ENCODE measurements at places on chromosomes 12 and 14.
A peak's percentile ranks its signal among the peaks of the same experiment; 100 is the strongest.

DNA sequence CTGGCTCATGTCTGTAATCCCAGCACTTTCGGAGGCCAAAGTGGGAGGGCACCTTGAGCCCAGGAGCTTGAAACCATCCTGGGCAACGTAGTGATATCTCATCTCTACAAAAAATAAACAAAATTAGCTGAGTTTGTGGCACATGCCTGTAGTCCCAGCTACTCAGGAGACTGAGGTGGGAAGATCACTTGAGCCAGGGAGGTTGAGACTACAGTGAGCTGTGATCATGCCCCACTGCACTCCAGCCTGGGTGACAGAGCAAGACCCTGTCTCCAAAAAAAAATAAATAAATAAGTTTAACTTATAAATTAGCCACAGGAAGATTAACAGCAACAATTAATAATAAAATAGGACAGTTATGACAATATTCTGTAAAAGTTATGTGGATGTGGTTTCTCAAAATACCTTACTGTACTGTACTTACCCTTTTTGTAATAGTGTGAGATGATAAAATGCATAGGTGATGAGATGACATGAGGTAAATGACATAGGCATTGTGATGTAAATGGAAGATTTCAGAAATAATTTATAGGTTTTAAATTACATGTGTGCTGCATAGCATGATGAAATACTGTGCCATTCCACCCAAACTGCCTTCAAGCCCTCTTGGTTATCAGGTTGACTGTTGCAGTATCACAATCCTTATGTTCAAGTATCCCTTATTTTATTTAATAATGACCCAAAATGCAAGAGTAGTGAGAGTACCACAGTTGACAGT lies 22.0 kb downstream of the USP15 start:
- DNase-seq: no peak

DNA sequence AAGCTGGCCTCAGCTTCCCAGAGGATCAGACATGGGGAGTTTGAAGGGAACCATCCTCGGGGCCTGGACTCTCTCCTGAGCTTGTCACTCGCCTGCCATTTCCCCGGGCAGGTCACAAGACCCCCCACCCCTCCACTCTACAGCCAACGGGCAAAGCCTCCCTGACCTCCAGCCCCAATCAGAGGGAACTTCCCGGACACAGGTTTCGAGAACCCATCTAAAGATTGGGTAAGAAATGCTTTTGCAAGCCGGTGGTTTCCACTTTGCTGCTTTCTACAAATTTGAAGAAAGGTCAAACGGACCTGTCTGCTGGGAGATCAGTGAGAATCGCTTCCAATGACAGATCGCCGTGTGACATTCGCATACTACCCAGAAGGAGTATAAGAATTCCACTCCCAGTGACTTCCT lies 89.6 kb downstream of the SCARB1 start:
- DNase-seq: no peak

GRCh38 chr12:53626702-53627169 lies 554 bp upstream of the ATF7 start:
- DNase-seq: no peak

DNA sequence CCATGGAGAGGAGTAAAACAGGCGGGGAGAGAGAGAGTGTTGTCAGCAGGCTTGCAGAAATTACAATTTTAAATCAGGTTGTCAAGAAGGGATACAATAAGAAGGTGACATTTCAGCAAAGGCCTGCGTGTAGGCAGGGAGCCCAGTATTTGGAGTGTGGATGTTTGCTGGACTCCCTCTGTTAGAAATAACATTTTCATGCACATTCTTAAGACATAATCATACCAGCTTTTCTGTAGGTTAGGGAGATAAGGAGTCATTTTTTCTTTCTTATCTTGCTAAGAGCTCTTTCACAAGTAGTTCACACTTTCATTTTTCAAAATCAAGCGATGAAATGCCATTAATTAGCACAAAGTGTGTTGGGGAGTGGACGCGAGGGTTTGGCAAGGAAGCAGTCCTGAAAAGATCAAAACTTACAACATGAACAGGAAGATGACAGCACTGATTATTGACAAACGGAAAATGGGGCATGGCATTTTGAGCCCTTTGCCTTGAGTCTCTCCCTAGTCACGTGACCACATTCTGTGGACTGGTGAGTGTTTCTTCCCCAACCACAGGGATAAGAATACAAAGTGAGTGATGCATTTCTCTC lies 160.2 kb downstream of the DAD1 start:
- DNase-seq: no peak

- no peak for DNase-seq
These were observed 215.2 kb upstream of the SSTR1 start for GRCh38 chr14:37992499-37992898.

DNA sequence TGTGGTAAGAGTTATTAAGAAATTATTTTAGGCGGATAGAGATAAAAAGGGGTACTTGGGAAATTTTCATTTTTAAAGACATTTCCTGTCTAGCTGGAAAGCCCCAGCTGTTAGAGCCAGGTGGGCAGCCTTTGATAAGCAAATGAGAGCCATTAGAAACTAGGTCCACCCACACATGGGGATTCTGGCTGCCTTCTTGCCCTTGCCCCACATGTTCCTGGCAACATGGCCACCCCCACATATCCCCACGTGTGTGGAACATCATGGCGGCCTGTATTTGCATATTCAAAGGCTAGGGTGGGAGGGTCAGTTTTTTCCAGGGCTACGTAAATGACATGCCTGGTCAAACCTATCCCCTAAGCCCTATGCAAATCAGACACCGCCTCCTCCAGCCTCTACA lies 1382.1 kb downstream of the AACS start:
- no peak for DNase-seq

GRCh38 chr14:47676315-47676617 lies 861 bp upstream of the MDGA2 start:
- DNase-seq: no peak

GRCh38 chr14:67574156-67574555 lies 25.9 kb downstream of the PIGH start:
- DNase-seq: no peak

DNA sequence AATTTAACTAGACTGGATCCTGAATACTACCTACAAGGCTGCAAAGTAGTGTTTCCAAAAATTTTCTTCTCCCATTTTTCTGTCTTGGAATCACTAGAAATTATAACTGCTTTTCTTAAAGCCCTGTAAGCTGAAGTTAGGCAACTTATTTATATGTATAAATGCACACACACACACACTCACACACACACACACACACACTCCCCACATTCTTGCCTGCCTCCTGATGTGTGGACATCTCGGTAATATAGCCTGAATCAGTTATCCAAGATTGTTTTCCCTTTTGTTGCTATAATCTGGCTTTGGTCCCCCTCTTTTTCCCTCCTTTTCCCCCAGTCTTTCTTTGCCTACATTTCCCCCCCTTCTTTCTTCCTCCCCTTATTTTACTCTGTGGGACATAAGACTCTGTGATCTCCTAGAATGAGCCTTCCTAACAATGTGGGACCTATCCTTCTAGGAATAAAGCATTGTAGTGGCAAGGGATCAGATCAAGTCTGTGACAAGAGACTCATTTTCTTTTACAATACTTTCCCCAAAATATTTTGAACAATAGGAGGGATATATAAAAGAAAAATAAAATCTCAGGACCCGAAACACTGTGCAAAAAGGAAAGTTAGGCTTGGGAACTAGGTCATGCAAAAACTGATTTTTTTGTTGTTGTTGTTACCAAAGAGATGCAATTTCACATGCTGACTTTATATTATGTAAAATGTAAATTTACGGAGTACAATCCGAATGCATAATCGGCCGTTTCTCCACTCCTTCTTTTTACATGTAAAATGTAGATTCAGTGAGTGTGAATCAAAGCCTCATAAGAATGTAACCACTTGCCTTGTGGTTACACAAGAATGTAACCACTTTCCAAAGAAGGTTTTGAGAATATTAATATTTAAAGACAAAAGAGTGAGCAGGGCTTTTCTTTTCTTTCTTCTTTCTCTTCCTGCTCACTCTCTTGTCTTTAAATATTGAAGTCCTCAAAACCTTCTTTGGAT lies 26.3 kb upstream of the CD69 start:
- no peak for DNase-seq

DNA sequence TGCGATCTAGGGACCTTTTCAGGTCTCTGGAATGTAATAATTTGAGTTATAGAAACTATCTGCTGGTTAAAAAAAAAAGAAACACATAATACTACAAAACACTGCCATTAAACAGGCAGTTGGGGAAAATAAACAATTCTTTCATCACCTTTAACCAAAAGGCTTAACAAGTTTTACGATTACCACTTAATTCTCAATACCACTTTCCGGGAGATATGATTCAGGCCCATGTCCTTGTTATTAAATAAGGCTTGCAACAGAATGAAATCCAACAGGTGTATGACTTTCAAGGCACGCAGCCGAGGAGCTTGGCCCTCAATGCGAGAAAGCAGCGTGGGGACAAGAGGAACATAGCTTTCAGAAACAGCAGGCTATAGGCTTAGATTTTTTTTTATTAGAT lies 5.6 kb upstream of the GLRX5 start:
- no peak for DNase-seq

DNA sequence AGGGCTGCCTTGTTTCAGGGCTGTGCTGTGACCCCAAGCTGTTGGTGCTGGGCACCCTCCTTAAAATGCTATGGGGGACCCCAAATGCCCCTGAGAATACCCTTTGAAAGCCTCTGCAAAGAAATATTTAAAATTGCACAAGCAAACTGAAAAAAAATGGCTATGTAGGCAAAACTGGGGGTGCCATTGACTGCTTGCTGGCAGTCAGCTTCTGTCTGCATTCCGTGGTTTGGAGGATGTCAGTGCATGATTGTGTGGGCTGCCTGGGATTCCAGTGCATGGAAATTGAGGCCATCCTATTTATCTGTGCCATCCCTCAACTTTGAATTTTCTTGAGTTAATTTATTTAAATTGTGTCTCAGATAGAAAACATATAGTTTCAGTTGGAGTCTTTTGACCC lies 113.7 kb upstream of the RTL1 start:
- no peak for DNase-seq

DNA sequence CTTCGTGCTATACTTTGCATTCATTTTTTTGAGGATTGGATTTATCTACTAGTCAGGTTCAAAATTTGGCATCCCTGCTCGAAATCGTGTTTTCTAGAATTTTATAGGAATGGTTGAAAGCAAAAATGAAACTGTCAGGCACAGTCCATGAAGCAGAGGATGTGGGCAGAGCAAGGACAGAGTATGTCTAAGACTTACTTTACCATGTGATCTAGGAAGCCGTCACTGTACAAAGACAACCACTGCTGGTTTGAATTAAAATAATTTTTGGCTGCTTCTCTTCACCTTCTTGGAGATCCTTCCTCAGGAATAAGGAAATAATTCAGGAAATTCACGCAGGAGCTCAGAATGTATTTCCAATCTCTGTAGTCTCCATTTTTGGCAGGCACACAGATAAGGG lies 31.6 kb upstream of the SGPP1 start:
- no peak for DNase-seq

GRCh38 chr14:41606282-41606531 lies 469 bp upstream of the LRFN5 start:
- no peak for DNase-seq

- DNase-seq: peak; percentile 49
These were observed 45.3 kb downstream of the SMUG1 start for GRCh38 chr12:54143412-54143986.

- no peak for DNase-seq
These were observed 20.1 kb upstream of the AKAP5 start for GRCh38 chr14:64444984-64445845.

GRCh38 chr14:103867523-103867953 lies 20.2 kb upstream of the PPP1R13B start:
- DNase-seq: no peak

DNA sequence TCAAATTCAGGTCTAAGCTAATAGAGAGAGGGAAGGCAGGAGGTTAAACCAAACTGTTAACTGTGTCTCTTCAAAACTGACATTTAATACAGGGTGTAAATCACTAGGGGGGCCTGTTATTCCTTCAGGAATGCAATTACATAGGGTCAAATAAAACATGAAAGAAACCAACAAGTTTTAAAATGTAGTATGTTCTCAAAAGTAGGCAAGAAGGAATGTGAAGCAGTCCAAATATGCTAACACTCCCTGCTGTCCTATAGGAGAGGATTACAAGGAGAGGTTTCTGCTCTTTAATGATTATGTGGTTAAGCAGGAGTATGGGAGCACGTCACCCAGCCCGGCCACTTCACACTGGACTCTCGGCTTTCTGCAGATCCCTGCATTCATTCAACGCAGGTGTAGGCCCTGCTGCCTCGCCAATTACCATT lies 42.5 kb upstream of the BMP4 start:
- peak; percentile 34 for DNase-seq

- DNase-seq: no peak
These were observed 105.7 kb downstream of the PDE3A start for GRCh38 chr12:20474016-20474415.

GRCh38 chr12:106195621-106196027 lies 52.2 kb downstream of the CKAP4 start:
- no peak for DNase-seq

DNA sequence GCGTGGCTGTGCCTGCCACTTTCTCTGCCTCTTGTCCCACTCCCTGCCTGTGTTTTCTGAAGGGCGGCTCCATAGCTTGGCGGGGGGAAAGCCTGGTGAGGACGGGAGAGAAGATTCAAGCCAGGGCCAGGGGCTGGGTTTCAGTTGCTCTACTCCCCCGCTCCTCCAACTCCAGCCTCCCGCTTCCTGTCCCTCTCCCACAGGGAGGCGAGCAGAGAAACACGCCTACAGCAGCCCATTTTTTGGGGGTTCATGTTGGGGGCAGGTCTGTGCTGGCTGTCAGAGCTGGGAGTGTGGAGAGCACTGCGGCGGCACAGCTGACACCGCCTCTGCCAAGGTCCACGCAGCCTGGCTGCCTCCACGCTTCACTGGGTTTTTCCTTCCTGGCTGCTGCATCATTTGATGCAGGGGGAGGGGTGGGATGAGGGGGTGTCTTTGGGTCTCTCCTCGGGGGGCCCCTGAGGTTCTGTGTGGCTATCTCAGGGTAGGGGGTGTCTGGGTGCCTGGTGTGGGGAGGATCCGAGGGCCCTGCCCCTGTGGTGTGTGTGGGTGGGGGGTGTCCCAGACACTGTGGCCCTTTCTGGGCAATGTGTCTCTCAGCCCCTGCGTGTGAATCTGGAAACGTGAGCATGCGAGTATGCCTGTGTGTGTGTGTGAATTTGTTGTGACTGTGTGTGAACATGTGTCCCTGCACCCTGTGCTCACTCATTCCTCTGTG lies 10.7 kb upstream of the KRT80 start:
- DNase-seq: no peak

DNA sequence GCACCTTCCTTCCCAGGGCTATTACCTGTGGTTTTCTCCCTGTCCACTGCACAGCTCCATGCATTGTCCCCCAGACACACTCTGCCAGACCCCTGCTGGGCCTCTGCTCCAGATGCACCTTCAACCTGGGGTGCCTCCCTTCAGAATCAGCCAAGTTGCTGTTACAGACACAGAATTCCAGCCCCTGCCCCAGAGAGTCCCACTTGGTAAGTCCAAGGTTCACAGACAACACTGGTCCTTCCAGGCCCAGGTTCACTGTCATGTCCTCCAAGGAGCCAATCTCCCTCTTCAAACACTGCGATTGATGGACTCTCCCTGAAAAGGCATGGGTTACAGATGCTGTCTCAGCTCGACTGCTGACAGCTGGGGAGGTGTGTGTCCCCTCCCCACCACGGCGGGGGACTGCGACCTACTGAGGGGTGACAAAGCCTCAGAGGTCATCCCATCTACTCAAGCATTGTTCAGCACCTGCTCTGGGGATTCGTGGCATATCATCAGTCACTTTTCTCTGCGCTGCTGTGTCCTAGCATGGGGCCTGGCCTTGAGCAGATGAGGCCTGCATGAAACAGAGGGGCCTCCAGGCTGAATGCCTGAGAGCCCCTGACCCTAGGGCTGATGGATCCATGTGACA lies 24.3 kb downstream of the CALM1 start:
- no peak for DNase-seq

All from HT-29 (cell line).